ENCODE measurements at places on chromosomes 6 and 20.

DNA sequence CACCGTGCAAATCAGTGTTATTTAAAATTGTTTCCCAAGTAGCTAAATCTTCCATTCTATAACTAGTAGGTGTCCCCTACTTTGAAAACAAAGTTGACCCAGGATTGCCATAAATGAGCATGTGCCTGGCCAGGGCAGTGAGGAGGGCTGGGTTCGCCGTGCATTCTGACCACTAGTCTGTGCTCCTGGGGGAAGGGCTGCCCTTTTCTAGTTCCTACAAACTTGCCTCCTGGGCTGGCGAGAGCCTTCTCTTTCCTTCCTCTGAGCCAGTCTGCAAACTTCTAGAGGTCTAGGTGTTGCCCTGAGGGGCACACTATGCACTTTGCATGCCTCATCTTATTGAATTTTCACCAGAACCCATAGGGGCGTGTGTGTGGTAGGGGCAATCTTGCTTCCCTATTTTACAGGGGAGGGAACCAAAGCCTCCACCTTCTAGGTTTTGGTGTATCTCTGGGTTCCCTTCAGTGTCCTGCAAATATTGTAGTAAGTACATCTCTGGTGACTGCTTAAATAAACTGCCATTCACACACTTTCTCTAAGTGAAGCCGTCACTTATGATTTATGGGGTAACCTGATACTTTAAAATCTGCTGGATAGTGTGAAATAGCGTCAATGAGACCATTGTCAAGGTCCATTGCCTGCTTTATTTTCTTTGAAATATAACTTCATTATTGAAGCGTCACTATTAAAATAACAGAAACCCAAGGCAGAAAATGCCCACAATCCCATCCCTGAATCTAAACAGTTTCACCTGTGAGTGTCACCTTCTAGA is 42.2 kb downstream of the CDH26 start:
- no peak for DNase-seq

GRCh38 chr6:10312445-10312844 is 102.4 kb downstream of the TFAP2A start:
- no peak for DNase-seq

DNA sequence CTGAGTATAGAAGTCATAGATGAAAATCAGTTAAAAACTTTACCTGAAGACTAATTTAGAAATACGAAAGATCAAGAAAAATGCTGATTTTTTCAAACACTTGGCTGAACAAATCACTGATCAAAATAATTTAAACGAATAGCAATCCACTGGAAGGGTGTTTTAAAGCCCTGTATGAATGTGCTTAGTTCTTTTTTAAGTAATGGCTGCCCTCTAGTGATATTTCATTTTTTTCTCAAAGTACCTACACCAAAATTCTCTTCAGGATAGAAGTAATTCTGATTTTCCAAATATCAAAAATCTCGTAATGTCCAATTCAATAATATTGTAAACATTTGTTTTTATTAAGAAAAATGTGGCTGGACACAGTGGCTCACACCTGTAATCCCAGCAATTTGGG is 32.5 kb downstream of the AKAP7 start:
- no peak for DNase-seq

- no peak for DNase-seq
These were observed 518.5 kb downstream of the PREX1 start for GRCh38 chr20:48309293-48309692.

GRCh38 chr20:35145141-35145564 is 2.0 kb downstream of the EDEM2 start:
- peak; percentile 34 for DNase-seq

DNA sequence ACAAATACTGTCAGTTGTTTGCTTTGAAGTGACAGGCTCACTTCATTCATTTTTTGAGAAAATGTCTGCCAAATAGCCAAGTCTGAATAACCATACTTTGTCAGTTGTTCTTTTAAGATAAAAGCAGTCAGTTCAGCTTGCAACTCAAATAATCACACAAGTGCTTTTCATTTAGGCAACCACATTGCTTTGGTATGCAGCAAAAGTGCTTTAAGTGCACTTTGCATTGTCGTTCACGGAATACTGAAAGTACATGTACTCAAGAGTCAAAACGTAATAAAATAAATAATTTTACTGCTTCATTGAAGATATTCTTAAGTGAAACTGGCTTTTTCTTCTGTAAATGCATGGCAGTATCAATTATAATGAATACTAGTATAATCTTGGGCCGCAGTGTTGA is 107.2 kb downstream of the MMS22L start:
- DNase-seq, result no peak

GRCh38 chr20:62908971-62909791 is 17.1 kb downstream of the DIDO1 start:
- no peak for DNase-seq
